ENCODE measurements at places on chromosomes 6 and 20.

- DNase-seq = no peak
Measured at GRCh38 chr20:51447097-51447764, 95.3 kb downstream of the NFATC2 start.

GRCh38 chr6:109420751-109421150 is 19.7 kb downstream of the PPIL6 start:
- no peak for DNase-seq

- no peak for DNase-seq
Measured at GRCh38 chr6:2743280-2744208, 7.2 kb downstream of the MYLK4 start.

DNA sequence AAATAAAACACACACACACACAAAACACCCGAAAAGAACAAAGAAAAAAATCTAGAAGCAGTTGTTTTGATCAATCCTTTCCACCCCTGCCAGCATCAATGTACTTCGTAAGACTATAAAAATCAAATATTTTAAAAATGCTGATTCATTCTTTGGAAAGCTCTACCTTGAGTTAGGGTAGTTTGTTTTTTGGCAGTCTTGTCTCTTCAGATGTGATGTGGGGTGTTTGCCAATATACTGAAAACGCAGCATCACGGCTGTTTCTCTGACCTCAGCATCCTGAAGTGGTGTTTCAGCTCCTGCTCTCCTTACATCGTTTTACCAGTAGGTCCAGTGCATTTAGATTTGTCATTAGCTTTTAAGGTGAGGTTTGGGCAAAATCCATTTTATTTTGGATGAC is 526.0 kb downstream of the UTRN start:
- no peak for DNase-seq

DNA sequence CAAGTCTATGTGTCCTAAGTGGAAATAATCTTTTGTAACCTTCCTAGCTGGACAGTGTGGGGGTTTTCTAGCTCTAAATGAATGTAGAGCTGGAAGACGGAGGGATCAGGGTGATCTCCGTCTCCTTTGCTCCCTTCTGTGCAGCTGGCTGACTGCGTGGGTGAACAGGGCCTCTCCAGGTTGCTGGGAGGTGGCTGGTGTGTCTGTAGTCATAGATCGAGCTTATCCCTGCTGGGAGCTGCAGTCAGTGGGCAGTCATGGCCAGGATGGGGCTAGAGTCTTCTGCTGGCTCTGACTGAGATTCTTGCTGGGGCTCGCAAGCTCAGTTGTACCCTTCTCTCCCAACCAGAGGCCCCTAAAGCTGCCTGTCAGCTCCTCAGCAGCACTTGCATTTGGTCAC is 6.4 kb downstream of the SEC23B start:
- no peak for DNase-seq

GRCh38 chr6:11080296-11080695 is 13.3 kb upstream of the SMIM13 start:
- DNase-seq = no peak

DNA sequence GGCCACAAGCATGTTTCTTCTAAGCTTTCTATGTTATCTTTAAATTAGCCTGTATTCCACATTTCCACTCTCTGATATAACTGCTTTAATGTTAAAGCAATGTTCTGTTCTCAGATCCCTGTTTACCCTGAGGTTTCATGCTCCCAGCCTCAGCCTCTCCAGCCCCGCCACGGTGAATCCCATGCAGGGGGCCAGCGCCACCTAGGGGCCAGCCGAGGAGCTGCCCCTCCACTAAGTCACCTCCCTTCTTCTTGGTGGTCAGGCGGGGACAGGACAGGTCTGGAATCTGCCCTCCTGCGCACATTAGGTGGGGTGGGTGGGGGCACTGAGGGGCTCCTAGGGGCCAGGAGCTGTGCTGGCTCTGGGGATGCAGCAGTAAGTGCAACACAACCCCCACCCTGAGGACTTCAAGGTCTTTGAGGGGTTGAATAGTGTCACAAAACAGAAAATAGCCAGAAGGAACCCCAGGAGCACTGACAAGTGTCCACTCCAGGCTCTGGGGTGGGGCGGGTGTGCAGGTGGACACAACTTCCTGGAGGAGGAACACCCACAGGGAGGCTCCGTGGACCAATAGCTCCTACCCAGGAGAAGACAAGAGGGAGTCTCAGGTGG is 61.6 kb downstream of the RAB44 start:
- DNase-seq = peak; percentile 45

- no peak for DNase-seq
Measured at GRCh38 chr6:43047998-43048397, 5.7 kb downstream of the CUL7 start.

DNA sequence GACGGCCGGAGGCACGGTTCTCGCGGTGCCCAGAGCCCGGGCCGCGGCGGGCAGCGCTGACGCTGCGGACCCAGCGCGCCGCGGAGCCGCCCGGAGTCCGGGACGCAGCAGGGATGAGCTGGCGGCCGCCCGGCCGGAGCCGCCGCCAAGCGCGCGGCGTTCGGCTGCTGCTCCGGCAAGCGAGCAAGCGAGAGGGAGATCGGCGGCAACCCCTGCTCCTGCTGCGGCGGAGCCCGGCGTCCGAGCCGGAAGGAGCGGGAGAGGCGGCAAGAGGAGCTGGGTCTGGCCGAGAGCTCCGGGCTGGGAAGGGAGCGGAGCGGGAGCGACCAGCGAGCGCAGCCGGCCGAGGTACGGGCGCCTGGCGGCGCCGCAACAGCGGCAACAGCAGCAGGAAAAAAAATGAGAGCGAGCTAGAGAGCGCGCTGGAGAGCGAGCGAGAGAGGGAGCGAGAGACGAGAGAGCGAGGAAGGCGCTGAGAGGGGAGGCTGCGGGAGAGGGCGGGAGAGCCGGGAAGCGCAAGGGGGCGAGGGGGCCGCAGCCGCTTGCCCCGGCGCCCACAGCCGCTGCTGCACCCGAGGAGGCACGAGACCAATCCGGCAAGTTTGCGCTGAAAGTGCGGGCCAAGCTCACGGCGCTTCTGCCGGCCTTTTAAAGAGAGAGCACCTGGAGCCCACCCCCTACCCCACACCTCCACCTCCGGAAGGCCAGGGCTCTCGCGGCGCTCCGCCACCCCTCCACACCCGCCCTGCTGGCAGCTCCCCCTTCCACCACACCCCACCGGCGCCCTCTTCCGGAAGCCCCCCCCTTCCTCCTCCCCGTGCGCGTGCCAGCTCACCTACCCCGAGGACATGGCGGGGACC is 496 bp downstream of the GRM4 start:
- DNase-seq = peak; percentile 7

DNA sequence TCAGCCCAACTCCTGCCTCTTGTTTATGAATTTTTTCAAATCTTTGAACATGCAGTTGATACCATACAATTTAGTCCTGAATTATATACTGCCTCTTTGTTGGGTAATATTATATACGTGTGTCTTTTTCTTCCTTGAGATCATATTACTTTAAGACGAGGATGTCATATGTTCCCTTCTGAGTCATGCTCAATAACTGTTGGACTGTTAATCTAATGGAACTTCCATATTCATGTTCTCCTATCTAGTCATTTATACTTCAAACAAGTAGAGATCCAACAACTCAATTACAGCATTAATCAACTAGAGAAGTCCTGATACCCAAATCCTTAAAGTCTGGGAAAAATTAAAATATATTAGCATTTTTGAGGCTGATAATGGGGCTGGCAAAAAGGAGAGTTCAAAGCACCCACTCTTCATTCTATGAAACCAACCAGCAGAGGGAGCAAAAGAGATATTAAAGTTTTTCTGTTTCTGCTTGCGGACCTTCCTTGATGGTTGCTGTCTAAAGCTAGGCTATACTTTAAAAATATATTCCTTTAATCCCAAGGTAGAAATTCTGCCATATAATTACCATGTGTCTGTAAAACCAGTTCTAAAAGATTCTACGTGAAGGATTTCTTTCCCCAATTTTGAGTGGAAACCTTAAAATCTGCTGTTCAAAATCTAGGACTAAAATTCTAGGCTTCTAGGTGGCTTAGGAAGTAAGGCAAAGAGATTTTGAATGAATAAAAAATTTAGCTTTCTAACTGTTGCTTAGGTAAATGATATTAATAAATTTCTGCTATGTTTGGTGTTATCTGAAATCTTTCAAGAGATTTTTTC is 498.9 kb downstream of the BCKDHB start:
- no peak for DNase-seq

GRCh38 chr6:128188678-128189077 is 287.8 kb upstream of the THEMIS start:
- DNase-seq = no peak

- peak; percentile 50 for DNase-seq
Measured at GRCh38 chr20:63102721-63103375, 96.1 kb upstream of the BHLHE23 start.

- no peak for DNase-seq
Measured at GRCh38 chr6:135014353-135014832, 40.2 kb downstream of the HBS1L start.

DNA sequence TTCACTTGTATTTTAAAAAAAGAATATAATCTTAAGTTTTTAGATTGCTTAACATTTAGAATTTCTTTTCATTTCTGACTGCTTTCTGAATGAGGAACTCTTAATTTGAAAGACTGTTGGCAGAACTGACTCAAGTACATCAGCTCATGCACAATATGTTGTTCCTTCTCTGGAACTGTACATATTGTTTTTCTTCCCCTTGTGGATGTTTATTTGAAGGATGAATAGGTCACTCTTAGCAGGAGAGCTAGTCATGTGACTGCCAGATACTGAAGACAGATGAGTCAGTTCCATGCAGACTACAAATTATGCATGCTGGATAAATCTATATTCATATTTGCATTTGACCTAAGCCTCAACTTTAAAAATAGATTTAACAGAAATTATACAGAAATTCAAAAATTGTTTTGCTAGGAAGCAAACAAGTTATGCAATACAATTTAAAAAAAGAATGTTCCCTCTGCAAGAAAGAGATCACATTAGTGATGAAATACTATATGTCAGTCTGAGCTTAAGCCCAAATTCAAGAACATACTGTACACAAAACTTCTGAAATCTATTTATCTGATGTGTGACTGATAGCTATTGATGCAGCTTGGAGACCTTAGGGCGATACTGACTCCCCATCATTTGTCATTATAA is 1274.9 kb upstream of the GJE1 start:
- no peak for DNase-seq

GRCh38 chr20:50163570-50164317 is 10.2 kb upstream of the PEDS1 start:
- no peak for DNase-seq

GRCh38 chr6:138991206-138991605 is 3.2 kb upstream of the REPS1 start:
- no peak for DNase-seq

DNA sequence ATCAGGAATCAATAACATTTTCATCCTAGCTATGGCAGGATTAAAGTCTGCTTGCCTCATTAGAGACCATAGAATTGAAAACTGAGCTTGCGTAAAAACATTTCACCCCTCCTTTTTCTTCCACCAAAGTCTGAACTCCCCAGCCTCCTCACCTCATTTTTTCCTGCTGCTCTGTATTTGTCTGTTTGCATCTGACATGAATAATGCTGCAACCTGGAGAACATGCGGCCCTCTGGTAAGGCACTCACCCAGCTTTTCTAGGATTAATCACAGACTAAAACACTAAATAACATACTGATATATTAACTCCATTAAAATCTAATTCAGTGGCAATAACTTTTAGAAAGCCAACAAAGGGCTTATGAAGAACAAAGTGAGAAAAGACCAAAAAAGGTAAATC is 677.7 kb upstream of the NRSN1 start:
- DNase-seq = no peak

DNA sequence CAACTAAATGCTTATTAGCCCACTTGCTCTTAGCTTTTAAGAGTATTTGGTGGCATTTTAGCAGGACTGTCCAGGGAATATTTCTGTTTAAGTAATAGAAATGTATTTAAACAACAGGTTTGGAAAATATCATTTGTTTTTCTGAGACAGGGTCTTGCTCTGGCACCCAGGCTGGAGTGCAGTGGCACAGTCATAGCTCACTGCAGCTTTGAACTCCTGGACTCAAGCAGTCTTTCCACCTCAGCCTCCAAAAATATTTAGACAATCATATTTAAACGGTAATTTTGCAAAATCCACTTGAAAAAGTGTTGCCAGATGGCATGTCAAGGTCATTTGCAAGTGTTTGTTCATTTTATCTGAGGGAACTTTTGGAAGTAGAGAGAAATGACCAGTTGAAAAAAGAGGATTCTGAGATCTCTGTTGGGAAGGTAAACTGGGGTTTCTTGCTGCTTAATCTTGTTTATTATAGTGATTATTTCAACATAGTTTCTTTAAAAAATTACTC is 25.0 kb downstream of the AKAP7 start:
- DNase-seq = no peak

DNA sequence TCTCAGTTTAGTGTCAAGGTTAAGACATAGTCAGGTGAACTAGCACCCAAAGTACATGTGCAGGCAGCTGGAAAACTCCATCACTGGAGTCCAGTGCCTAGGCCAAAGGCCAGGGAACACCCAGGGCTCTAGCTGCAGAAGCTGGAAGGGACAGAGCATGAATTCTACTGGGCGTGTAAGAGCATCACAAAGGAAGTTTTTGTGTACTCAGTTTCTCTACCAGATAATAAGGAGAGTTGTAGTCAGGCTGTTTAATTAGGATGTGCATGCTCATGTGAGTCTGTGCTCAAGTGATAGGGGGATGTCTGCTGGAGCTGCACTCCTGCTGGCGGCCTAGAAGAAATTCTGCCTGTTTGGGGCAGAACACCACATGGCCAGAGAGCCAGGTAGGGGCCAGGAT is 8.1 kb downstream of the L3MBTL1 start:
- no peak for DNase-seq

DNA sequence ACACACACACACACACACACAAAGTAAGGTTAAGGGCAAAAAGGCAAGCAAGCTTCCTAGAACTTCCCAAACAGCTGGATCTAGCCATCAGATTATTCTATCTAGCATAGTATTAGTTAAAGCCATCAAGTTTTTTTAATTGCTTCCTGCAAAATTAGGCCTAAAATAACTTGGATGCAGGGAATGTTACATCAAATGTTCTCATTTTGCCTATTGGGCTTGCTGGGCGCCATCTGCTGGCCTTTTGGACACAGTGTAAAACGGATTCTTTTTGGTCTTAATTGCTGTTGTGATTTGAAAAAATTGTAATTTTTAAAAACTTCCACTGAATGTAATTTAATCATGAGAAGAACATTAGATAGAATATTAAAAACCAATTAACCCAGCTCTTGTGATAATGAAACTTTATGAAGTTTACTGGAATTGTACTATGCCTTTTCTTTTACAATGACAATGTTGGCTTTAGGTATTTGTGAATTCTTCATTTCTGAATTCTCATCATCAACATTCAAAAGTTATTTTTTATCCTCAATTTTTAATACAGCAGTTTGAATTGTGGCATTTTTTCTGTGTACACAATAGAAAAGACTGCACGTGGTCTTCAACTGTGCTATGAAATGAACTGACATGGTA is 6.8 kb downstream of the MKKS start:
- no peak for DNase-seq

DNA sequence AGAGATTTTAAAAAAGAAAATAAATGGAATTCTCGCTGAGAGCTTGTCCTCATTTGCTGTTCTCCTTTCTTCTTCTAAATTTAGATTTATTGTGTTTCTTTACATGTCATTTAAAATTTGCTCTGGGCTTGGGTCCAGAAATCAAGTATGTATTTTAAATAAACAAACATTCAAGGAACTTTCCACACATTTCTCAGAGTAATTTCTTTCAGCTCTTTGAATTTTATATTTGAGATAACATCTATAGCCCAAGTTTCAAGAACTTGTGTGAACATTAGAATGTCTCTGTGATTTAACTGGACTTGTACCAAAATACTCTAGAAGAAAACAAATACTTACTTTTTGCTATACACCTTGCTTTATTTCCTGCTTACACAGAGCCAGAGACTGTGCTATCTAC is 192.3 kb downstream of the TMEM200A start:
- no peak for DNase-seq

Data from stimulated activated CD8-positive, alpha-beta memory T cell treated with anti-CD3 and anti-CD28 coated beads, Interleukin-4, amount 100 ng/mL, for 4 hours (primary cell).